ENCODE measurements at places on chromosomes 16 and 17.
A peak's percentile ranks its signal among the peaks of the same experiment; 100 is the strongest.

DNA sequence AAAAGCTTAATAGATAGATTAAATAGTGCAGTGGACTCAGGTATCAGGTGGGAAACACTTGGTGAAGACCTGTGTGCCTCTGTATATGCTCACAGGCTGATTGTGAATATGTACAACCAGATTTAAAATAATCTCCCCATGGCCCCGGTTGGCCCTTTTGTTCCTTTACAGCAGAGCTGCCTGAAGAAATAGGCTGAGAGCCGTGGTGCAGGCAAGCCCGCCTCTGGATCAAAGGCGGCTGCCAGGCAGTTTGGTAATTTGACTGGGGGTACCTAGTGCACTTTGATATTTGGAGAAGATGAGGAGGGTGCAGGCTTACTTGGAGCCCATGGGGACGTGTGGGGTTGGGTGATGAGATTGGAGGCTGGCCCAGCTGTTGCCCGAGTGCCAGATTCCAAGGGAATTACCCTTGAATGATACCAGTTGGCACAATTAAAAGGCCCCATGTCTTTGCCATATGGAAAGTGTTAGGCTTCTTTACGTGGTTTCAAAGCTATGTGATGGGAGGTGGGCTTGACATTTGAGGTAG, 5.0 kb downstream of the NKD1 start:
- no peak for DNase-seq

DNA sequence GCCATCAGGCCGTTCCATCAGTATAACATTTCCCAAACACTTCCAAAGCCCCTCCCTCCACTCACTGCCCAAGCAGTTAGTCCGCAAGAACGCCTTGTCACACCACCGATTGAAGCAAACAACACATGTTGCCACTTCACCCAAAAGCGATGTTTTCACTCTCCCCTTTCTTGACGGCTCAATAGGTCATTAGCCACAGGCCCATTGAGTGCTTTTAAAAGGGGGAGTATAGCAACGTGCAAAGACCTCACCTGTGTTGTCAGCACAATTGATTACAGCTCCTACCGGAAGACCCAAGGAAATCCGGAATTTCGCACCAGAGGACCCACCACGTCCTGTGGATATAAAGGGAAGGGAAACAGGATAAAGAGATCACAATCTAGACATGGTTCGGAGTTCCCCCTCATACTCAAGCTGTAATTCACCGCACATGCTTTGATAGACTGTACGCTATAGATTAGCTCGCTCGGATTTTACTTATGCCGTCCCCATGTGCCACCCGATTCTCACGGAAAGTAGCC, 690 bp downstream of the RPL23 start:
- peak; percentile 26 for DNase-seq

GRCh38 chr16:50718761-50719400, 23.0 kb upstream of the CYLD start:
- DNase-seq: no peak

DNA sequence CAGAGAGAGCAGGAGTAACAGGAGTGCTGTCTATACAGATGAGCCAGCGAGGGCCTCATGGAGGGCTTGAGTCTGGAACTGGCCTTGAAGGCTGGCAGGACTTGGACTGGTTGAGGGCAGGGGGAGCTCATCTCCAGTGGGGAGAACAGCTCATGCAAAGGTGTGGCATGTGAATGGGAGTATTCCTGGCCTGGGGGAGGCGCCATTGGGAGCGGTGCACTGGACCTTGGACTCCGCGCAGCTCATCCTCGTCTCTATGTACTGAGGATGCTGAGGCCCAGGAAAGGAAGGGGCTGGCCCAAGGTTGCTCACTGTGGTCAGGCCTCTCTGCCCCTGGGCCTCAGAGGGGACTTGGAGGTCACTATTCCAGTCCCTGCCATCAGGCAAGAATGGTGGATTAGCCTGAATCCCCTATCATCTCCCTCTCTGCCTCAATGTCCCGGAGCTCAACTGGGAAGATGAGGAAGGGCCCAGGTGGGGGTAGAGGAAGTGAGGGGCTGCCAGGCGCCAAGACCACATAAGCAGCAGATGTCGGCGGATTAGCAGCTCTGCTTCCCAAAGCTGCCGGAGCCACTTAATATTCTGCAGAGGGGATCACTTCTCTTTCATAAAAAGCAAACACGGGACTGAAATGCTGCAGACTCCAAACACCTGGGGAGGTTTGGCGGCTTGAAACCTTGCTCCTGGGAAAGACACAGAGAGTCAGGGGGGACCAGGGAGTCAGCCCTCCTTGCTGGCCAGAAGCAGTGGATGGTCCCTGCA, 88.9 kb downstream of the SDK2 start:
- DNase-seq: no peak

GRCh38 chr16:88504489-88505404, 51.7 kb downstream of the ZFPM1 start:
- DNase-seq: no peak

GRCh38 chr17:76074390-76075363, at the start of gene GALR2:
GALR2 (plus strand) TSS chr17:76074781; CDS start chr17:76074884, 103 bp downstream.
- DNase-seq: no peak

GRCh38 chr16:56348168-56349085, 76.9 kb downstream of the AMFR start:
- DNase-seq: no peak

- DNase-seq: no peak
Measured at GRCh38 chr16:69553332-69553731, 12.4 kb upstream of the NFAT5 start.

- no peak for DNase-seq
Measured at GRCh38 chr17:34400301-34400931, 37.4 kb upstream of the CCL1 start.

- DNase-seq: no peak
Measured at GRCh38 chr16:54355251-54355650, 68.7 kb upstream of the IRX3 start.

- peak; percentile 17 for DNase-seq
Measured at GRCh38 chr17:32882734-32883133, 5.8 kb upstream of the MYO1D start.

DNA sequence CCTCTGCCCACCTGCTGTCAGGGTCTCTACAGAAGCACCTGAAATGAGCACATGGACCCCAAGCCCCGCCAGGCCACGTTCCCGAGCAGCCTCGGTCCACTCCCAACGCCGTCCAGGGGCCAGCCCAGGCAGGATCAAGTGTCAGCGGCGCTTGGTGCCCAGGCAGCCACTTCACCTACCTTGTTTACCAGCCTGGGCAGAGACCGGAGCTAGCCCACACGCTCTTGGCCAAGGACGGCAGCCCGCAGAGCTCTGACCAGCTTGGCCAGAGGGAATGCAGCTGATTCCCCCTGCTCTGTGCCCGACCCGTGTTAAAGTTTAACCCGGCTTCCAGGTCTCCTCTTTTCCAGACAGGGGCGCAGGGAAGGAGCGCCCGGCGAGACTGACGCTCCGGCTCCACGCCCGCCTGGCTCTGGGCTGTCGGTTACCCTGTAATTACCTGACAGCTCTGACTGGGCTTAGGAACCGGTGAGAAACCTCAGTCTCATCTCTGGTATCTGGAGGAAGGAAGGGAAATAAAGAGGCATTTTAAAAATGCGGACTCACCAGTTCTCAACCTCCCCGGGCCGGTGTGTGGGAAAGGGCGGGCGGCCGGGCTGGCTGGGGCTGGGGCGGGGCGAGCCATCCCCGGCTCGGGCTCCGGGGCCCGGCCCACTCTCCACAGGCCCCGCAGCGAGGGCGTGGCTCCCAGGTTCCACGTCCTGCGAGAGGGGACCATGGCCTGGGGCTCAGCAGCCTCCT, 4.6 kb downstream of the KIFC3 start:
- no peak for DNase-seq

DNA sequence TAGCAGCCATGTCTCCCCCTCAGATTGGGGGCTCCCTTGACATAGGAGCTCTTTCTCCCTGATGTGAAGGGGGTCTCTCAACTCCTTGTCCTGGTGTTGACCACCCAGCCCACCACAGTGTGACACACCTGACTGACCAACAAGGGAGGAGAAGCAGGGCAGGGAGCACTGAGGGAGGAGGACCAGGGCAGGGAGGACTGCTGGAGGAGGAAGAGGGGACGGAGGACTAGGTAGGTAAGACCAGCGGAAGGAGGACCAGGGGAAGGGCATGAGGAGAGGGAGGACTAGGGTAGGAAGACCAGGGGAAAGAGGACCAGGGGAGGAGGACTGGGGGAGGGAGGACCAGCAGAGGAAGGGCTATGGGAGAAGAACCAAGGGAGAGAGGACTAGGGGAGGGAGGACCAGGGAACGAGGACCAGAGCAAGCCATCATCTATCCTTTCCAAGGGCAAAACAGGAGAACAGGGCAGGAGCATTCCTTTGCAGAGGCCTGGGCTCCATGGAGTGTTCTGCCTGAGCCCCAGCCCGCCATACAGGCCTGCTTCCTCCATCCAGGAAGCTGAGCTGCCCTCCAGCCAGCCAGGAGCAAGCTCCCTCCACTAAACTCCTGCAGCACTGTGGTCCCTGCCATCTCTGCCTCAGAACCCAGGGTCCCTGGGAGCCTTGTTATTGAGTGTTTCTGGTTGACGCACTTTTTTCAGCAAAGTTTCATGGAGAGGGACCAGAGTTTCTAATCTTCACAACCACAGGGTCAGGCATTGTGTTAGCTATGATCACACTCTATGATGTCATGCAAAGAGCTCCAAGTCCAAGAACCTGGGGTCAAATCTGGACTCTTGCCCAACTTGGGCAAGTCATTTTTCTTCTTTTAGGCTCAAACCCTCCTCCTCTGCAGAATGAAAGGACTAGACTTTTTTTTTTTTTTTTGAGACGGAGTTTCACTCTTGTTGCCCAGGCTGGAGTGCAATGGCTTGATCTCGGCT, 15.4 kb upstream of the KRT17 start:
- DNase-seq: no peak

- no peak for DNase-seq
Measured at GRCh38 chr16:12113523-12114345, 137.2 kb downstream of the SNX29 start.

- no peak for DNase-seq
Measured at GRCh38 chr17:383771-384621, 31.4 kb upstream of the RPH3AL start.

GRCh38 chr16:52247737-52248136, 299.2 kb downstream of the TOX3 start:
- DNase-seq: no peak
